ENCODE measurements at places on chromosomes 6 and 20.

DNA sequence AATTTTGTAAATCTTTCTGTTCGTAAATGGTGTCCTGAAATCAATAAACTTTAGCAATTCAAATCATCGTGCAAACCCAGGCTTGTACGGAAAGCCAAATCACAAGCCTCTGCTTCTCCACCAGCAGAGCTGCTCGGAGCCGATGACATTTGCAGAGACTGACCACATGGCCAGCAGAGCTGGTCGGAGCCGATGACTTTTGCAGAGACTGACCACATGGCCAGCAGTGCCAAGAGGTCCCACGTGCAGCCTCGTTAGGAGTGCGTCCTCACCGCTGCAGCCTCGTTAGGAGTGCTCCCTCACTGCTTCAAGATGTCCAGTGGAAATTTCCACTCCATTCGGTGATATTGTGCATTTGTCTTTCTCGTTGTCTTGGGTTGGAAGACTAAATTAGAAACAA lies 28.5 kb downstream of the SMOC2 start:
- no peak for DNase-seq

GRCh38 chr6:82330171-82330804 lies 33.3 kb upstream of the TPBG start:
- no peak for DNase-seq

- no peak for DNase-seq
Measured at GRCh38 chr20:53786445-53787267, 193.0 kb upstream of the ZNF217 start.

GRCh38 chr6:30006170-30007131 lies 54.6 kb upstream of the POLR1H start:
- no peak for DNase-seq

DNA sequence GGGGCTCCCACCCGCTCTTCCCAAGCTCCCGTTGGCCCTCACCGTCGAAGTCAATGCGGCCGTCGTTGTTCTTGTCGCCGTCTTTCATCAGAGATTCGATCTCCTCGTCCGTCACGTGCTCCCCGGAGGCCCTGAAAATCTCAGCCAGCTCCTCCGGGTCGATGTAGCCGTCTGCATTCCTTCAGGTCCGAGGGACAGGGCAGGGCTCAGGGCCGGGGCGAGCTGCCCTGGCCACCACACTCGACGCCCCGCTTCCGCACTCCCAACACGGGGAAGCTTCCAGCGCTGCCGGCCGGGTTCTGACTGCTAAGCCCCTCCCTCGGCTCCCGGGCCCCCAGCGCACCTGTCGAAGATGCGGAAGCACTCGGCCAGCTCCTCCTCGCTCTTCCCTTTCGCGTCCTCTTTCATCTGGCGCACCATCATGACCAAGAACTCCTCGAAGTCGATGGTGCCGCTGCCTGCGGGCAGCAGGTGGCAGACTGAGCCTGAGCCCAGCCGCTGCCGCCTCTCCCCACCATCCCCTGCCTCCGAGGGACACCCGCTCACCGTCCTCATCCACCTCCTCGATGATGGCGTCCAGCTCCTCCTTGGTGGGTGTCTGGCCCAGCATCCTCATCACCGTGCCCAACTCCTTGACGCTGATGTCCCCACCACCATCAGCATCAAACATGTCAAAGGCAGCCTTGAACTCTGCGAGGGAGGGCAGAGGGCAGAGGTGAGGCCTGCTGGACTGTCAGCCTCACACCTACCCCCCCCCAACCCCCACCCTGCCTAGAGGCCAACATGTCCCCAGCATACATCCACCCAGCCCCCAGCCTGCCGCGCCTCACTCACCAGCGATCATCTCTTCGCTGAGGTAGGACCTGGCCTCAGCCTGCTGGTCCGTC lies 2.9 kb downstream of the TNNC2 start:
- DNase-seq: no peak

All from NT2/D1 (cell line).